ENCODE measurements at places on chromosomes 11 and 22. TPM values are rescaled to one million over a fixed set of nuclear protein-coding genes. Genes with fewer than 3 reads are reported as not detected.

GRCh38 chr22:36328635-36329253 lies 59.0 kb downstream of the MYH9 start:
- peak; percentile 91 for DNase-seq

DNA sequence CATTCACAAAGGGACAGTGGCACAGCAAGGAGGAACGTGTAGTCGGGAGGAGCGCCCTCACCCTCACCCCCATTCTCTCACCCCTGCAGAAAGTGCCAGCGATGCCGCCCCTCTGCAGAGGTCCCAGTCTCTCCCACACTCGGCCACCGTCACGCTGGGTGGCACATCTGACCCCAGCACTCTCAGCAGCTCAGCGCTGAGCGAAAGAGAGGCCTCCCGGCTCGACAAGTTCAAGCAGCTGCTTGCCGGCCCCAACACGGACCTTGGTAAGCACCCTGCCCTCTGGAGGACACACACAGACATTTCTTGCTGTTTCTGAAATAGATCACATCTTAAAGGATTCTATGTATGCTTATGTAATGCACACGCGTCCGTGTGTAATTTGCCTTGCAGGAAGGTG lies 34.9 kb downstream of the TBC1D22A start:
- no peak for DNase-seq

- no peak for DNase-seq
Measured at GRCh38 chr11:47243454-47243853, 5.2 kb downstream of the ACP2 start.

- DNase-seq: no peak
Measured at GRCh38 chr11:13487661-13488030, 8.2 kb downstream of the PTH start.

- no peak for DNase-seq
Measured at GRCh38 chr22:46801331-46801811, 38.9 kb downstream of the TBC1D22A start.

DNA sequence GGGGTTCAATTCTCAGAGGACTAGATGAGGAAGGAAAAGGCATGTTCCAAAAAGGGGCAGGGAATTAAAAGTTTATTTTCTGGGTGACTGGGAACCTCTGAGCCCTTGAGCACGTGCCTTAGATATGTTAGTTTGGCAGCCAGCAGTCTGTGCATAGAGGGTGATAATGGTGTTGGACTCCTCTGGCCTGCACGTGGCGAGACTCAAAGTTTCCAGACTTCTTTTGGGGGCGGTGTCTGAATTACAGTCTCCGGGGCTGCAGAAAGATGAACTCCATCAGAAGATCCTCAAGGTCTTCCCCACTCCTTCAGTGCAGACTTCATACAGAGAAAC lies 861 bp upstream of the ZNRF3 start:
- no peak for DNase-seq

The PATE2 gene
- not detected for total RNA-seq

The PHLDA2 gene
- 4.6 TPM for total RNA-seq
